ENCODE measurements at places on chromosomes 11 and 22.

GRCh38 chr11:121514432-121515334 is 61.9 kb upstream of the SORL1-AS1 start:
- DNase-seq, result no peak

DNA sequence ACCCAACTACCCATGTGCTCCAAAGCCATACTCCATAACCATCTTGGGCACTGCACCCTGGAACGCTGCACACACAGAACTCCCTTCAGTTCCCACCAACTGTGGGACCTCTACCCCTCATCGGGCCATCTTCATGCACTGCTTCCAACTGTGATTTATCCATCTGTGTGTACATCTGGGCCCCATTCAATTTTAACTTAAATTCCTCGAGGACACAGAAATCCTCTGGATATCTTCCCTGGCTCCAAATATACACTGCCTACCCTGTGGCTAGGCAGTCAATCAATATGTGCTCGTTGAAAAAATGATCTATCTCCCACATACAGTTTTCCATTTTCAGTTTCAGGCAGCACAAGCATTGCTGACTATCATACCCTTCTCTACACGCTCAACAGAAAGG is 4.9 kb downstream of the FEZ1 start:
- DNase-seq, result no peak

DNA sequence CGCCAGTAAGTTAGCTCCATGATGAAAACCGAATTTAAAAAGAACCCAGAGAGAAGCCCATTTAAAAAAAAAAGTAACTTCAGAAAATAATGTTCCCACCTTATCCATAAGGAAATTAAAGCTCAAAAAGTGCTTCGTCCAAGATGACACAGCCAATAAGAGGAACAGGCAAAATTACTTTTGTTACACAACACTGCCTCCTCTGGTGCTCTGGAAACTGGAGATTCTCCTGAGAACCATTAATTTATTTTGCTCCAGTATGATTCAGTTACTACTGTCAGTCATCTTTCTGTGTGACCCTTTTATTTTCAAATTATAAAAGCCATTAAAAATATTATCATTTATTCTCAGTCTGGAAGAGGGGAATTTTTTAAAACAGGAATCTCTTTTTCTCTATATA is 2.0 kb downstream of the IFT27 start:
- no peak for DNase-seq

GRCh38 chr11:37124384-37124783 is 526.3 kb upstream of the RAG2 start:
- DNase-seq, result no peak

DNA sequence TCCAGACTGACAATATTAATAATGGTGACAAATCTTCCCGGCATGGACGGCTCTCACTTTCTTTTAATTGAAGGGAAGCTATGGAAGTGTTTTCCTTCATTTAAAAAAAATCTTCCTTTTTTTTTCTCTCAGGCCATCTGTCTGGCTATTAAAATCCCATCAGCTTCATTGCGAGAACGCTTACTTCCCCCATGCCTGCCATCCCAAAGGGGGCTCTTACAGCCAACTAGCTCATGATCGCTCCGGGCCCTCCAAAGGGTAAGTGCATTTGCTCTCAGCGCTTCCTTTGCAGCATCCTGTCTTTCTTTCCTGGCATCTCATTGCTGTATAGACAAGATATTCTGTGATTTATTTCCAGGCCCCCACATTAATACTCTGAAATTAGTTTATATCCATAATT is 20.7 kb downstream of the CACNG2 start:
- DNase-seq, result no peak

GRCh38 chr11:5203366-5203765 is 2.9 kb upstream of the OR51V1 start:
- DNase-seq, result no peak

DNA sequence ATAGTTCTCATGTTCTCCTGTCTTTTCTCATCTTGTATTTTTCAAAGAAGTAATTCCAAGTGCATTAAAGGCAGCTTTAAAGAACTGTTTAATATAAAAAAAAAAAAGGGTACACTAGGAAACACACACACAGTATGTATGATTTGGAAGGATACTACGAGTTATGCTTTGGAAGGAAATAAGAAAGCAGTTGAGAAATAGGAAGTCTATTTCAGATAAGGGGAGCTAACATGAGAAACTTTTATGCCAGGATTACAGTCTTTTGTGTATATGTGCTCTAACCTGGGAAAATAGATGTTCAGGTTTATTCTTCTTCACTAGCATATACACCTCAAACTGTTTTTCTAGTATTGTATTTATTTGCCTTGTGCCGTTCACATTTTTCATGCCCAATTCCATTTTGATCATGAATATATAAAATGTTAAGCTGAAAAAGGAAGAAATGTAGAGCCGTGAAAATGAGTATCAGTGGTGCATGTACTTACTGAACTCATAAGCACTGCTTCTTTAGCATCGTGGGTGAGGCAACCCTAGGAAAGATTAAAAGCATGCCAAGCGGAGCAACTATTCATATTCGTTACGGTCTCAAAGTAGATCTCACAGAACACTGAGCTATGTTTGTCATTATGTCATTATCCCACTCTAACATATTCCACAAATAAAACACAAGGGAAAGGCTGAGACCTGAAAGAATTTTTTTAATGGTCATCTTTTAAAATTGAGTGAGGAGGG is 59.6 kb downstream of the GUCY1A2 start:
- DNase-seq, result no peak

- DNase-seq, result no peak
These were observed 69.8 kb downstream of the GRIK4 start for GRCh38 chr11:120581313-120581712.

All from psoas muscle (tissue), 8 donors.